ENCODE measurements at places on chromosomes 1 and 21. TPM values are rescaled to one million over a fixed set of nuclear protein-coding genes. Genes with fewer than 3 reads are reported as not detected.

MDM4 gene
- 93.9 TPM for total RNA-seq

- H3K36me3 ChIP-seq: peaks cover 17% of the 10 kb centered on the region
- H3K4me1 ChIP-seq: peaks cover 11% of the 10 kb centered on the region
- H3K4me3 ChIP-seq: peak overlapping the region; percentile 39
- DNase-seq: no peak
These were observed 238.6 kb downstream of the FOXD2 start for GRCh38 chr1:47676311-47677054.

DNA sequence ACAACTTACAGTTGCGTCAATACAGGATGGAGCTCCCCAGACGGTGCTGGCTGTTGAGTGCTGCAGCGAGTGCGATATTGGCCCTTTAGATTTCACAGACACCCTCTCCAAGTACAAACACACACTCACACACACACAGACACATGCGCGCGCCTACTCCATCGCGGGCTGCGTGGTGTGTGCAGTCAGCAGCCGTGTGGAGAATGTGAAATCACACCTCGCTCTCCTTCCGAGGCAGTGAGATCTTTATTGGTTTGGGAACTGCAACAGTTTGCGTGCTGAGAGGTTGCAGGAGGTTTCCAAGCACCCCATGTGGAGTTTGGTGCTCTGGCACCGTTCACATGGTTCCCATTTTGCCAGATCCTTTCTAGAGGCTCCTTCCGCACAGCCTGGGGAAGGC, 372.2 kb downstream of the RRAGC start:
- DNase-seq: no peak
- H3K36me3 ChIP-seq: no peaks in the 10 kb centered on the region
- peaks cover 19% of the 10 kb centered on the region for H3K4me1 ChIP-seq
- no peak overlapping the region for H3K27ac ChIP-seq
- peaks cover 3% of the 10 kb centered on the region for H3K27me3 ChIP-seq
- no peak overlapping the region for H3K4me3 ChIP-seq

DNA sequence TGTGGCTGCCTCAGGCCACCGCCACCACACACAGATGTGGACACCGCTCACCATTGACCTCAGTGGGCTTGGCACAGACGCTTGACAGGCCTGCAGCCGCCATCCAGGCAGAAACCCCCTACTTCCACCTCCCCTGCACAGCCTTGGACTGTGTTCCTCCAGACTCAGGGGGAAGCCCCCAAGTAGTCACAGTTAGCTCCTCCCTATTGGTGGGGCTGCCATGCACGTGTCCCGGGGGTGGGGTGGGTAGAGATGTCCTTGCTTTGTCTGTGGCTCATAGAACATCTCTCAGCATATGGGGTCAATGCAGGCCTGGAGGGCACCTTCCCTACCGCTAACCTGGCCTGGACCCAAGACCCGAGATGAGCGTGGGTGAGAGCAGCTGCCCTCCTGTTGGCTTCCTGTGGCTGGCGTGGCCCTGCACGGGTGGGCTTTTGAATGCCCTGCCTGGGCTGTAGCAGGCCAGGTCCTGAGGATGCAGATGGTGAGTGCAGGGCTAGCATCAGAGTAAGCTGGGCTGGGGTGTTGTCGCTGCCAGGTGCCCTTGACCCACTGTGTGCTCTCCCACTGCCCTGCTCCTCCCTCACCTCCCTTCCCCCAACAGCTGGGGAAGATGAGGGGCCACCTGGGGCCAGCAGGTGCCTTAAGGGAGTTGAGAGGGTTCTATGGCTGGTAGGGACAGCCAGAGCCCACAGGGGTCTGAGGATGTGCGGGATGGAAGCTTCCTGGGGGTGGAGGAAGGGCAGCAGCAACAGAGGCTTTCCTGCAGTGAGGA, 6.2 kb downstream of the CROCC start:
- no peak overlapping the region for H3K27ac ChIP-seq
- peaks cover 14% of the 10 kb centered on the region for H3K27me3 ChIP-seq
- H3K4me1 ChIP-seq: peaks cover 27% of the 10 kb centered on the region
- no peak overlapping the region for H3K4me3 ChIP-seq

DNA sequence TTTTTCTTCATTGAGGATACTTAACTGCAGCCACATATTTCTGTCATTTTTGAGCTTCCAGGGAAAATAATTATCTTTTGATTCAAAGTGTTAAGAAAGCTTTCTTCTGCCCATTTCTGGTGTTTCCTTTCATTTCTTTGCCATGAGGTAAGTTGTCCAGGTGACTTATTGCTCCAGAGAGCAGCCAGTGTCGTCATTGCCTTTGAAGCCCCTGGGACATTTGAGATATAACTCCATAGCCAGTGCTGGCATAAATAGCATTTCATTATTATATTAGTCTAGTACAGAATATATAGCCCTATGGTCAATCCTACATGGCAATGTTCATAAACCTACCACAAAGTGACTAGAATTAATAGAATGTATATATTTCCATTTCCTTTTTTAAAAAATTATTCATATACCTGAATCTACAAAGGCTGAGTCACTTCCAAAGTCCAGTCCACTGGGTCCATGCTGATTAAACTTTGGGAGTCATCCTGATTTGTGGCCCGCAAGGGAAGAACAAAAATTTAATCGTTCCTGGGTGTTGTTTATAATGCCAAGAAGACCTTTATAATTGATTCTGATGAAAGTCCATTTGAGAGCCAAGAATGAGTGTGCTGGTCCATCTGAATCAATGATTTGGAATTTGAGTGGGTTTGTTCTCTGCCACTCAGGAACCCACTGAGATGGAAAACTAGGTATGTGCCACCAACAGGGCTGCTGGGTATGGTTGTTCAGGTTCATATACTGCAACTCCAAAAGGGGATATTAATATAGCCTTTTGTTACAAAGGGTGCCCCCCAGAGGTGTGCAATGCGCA, 221.8 kb upstream of the PLXNA2 start:
- H3K27ac ChIP-seq: no peak overlapping the region
- no peaks in the 10 kb centered on the region for H3K36me3 ChIP-seq
- no peak for DNase-seq
- peaks cover 2% of the 10 kb centered on the region for H3K4me1 ChIP-seq
- no peak overlapping the region for H3K4me3 ChIP-seq
- peaks cover 2% of the 10 kb centered on the region for H3K27me3 ChIP-seq

- DNase-seq: peak; percentile 66
- H3K36me3 ChIP-seq: no peaks in the 10 kb centered on the region
- H3K27me3 ChIP-seq: peaks cover 24% of the 10 kb centered on the region
- H3K27ac ChIP-seq: peak overlapping the region; percentile 94
These were observed 147.0 kb downstream of the ST6GALNAC5 start for GRCh38 chr1:77014073-77014788.
